ENCODE measurements at places on chromosomes 13 and 19.

GRCh38 chr13:42229287-42229686, 42.7 kb upstream of the AKAP11 start:
- DNase-seq: no peak

DNA sequence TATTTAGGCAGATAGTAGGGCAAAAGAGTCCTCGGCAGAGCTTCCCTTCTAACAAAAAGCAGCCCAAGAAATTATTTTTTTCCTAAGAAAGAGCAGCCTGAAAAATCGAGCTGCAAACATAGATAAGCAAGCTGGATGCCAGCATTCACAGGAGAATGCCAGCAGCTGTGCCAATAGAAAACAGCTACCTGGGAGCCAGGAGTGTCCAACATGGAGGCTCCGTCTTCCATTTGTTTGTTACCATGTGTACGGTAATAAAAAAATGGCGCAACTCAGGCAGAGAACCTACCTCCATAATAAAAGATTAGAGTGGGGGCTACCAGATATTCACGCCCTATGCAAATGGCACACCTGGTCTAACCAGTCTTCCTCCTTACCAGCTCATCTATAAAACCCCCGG, 77.6 kb upstream of the IPO5 start:
- no peak for DNase-seq

DNA sequence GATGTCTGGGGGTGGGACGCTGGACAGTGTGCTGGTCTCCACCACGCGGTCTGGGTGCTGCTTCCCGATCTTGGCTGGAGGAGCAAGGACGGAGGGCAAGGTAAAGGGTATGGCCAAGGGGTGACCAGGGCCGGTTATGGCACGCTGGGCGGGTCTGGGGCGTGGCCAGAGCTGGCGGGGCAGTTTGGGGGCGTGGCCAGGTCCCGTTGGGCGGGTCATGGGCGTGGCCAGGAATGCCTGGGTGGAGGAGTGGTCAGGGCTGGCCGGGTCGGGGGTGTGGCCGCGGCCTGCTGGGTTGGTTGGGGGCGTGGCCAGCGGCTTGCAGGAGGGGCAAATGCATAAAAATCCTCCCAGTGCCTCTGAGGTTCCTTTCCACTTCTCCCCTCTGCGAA, 19.2 kb downstream of the GPX4 start:
- no peak for DNase-seq

DNA sequence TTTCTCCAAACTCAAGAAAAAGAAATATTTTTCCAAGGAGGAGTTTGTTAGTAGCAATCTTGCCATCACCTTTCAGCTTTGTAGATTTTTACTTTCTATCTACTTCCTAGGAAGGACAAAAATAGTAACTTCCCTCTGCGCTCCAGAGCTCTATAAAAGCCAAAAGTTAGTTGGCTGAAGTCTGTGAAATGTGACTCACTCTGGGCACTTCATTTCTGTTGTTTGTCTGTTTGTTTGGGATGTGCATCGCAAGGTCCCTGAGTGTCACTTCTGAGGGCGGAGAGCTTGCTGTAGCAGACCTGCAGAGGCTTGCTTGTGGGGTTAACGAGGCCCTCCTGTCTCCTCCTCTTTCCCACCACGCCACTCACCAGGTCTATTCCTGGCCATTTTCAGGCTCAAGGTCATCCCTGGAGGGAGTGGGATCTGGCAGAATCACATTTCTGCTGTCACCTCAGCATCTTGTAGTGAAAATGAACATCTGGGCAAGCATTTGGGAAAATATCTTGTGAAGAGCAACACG, 307.6 kb downstream of the GPC6 start:
- DNase-seq: no peak

DNA sequence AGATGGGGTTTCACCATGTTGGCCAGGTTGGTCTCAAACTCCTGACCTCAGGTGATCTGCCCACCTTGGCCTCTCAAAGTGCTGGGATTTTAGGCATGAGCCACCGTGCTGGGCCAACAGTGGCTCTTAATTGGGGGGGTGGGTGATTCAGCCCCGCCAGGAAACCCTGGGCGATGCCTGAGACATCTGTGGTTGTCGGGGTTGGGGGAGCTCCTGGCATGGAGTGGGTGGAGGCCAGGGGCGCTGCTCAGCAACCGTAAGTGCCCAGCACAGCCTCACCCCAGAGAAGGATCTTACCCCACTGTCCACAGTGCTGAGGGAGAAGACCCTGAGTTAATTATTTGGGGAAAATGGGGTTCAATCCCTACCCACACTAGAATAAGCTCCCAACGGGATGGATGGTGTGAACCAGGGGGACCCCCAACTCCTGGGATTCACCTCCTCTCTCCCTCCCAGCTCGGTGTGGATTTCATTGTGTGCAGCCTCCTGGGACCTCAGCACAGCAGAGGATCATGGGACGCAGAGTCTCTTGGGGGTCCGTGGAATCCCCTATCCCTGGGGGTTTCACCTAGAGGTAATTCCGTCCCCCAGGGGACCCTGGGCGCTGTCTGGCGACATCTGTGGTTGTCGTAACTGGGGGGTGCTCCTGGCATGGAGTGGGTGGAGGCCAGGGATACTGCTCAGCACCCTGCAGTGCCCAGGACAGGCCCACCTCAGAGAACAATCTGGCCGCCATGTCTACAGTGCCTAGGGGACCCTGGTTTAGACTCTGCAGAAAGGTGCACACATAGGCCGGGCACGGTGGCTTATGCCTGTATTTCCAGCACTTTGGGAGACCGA, 68.9 kb downstream of the GADD45B start:
- DNase-seq: no peak
